ENCODE measurements at places on chromosomes 2 and 18.
A peak's percentile ranks its signal among the peaks of the same experiment; 100 is the strongest.

- DNase-seq = no peak
These were observed 615.0 kb downstream of the DPP10 start for GRCh38 chr2:115057473-115057872.

DNA sequence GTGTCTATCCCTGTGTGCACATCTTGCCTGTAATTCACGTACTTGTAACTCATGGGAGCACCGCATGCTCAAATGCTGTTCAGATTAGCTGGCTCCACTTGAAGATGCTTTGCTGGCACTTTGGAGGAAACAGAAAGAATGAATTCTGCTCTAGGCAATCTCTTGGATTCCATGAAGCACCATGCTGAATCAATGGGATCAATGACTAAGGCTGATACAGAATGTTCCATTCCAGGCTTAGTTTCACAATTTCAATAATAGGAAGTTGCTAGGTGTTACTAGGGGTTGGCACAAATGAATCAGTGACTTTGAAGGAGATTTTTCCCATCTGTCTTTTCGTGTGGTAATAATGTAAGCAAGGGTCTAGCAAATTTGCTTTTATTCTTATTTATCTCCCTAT lies 328.8 kb downstream of the OSR1 start:
- DNase-seq = no peak

GRCh38 chr18:3213300-3214059 lies 6.3 kb downstream of the MYOM1 start:
- DNase-seq = no peak

- no peak for DNase-seq
These were observed 23.8 kb upstream of the IL1R2 start for GRCh38 chr2:101967826-101968513.

DNA sequence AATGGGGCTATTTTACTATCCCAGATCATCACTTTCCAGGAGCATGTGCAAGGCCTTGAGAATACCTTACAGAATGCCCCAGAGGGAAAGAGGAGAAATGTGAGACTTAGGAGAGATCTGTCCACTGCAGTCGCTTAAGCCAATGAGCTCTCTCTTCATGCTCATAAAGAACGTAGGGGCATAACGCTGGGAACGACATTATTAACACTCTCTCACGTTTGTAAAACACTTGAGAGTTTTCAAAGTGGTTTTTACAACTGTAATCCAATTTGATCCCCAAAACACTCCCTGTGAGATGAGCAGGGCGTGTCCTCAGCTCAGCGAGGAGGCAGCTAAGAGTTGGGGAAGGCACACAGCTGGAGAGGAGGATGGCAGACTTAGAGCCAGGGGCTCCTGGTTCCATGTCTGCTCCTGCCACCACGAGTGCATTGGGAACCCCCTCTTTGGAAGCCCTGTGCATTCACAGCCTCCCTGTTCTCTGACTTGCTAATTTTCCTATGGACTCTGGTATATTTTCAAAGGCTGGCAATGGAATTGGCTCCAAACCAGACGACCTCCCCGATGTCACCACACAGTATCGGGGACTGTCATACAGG lies 97.4 kb downstream of the PLB1 start:
- no peak for DNase-seq

DNA sequence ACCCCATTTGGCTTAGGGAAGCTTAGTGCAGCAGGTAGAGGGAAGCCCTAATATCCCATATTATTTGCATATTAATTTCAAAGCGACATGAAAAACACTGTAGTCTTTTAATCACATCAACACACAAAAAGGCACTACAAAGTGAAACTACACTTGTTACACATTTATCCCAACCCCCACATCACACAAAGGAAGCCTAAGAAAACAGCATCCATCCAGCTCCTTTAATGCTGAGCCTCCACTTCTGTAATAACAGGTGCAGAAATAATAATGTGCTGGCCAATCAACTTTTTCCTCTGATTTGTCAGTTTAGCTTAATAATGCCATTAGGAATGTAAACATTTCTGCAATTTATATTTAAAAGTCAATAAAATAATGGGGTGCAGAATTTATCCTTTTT lies 274.0 kb downstream of the TCF4 start:
- DNase-seq = no peak

DNA sequence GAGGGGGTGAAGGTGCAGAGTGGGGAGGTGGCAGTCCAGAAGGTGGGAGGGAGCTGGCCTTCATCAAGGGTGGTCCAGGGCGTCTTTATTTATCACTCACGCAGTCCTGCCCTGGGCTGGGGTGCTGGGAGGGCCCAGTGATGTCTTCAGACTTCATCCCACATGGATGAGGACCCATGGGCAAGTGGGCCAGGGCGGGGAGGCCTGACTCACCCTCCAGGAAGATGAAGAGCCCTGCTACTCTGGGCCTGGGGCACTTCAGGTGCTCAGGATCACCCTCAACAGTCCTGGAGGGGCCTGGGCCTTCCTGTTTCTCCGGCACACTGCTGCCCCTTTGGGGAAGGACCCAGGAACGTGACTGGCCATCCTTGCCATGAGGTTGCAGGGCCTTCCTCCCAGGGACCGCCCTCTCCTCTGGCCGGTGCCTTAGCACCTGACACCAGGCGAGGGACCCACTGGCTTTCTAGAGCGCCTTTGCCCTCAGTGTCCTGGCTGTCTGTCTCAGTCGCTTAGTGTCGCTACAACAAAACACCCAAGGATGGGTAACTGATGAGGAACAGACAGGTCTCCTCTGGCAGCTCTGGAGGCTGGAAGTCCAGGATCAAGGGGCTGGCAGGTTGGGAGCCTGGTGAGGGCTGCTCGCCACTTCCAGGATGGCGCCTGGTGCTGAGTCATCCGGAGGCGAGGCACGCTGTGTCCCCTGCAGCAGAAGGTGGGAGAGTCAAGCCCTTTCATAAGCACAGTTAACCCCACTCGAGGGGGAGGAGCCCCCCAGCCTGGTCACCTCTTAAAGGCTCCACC lies 57.8 kb upstream of the HS6ST1 start:
- DNase-seq = no peak

DNA sequence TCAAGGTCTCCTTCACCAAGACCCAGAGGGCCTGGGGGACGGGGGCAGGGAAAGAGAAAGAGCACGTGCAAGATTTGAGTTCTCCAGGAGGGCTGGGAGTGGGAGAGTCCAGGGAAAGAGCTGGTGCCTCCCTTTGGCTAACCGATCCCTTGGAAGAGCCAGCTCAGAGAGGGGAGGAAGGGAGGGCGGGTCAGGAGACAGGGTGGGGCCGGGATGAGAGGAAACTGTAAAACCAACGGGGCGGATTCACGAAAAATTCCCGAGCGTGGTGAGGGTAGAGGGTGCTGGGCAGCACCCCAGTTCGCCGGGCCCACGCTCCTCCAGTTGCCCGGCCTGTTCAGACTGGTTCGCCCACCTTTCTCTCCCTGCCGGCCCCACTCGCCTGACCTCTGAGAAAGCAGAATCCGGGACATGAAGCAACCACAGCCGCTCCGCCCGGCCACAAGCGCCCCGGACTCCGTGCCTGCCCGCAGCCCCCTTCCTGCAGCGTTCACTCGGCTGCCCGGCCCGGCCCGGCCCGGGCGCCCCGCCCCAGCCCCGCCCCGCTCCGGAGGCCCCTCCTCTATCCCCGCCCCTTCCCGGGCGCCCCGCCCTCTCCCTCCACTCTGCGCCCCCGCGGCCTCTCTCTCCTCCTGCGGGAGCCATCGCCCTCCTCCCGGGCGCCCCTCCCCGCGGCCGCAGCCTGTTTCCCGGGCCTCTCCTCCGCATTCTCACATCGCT lies 230.9 kb upstream of the SMAD2 start:
- peak; percentile 75 for DNase-seq

DNA sequence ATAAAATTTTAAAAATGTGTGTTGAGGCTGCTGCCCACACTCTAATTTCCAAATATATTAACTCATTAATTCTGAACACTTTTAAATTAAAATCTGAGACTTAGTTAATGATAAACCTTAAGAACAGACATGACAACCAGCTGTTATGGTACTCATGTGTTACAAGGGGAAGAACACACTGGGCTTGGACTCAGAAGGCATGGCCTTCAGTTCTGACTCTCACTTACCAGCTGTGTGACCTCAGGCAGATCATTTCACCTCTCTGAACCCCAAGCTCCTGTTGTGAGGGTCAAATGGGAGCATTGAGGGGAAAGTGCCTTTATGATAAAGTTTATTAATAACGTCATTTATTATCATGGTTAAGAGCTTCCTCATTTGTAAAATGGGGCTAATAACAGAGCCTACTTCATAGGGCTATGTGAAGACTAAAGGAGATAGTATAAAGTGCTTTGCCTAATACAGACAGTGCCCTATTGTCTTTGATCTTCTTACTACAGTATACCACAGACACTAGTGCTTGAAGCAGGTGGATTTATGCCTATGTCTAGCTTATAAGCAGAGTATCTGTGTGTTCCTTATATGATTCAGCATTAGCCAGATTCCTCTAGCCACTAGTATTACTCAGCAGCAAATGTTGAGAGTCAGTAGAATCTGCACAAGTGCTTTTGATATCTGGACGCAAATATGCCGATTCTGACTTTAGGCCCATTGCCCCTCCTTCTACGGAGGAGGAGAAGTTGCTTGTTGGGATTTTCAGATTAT lies 99.6 kb downstream of the SGPP2 start:
- no peak for DNase-seq

DNA sequence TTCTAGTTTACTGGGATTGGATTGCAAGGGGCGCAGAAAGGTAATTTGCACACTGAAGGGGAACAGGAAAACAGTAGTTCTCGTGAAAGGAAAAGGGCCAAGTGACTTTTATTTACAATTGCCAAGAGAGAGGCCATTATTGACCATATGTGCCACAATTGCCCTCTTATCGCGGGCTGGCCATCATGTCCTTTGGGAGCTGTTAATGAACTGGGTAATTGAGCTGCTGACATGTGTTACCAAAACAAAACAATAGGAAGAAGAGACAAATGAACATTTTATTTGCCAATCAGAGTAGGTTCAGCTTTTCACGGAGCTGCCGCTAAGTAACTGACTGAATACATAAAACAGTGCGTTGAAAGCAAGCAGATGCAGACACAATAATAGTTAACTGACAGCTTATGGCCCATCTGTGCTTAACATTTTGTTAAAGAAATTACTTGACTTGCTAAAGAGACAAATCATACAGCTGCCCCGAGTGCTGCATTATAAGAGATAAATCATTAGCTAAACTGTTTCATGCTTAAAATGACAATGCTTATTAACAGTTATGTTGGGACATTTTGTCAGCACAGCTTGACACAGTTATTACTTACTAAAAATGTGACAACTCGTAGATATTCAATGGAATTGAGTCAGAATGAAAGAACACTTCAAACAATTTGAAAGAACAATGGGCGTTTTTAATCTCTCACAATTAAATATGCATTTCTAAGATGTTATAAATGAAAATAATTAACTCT lies 57.5 kb downstream of the PAX3 start:
- DNase-seq = no peak

- no peak for DNase-seq
These were observed 414.7 kb upstream of the PIK3C3 start for GRCh38 chr18:41540237-41540871.

GRCh38 chr2:28209261-28209691 lies 183.4 kb upstream of the FOSL2 start:
- DNase-seq = no peak

DNA sequence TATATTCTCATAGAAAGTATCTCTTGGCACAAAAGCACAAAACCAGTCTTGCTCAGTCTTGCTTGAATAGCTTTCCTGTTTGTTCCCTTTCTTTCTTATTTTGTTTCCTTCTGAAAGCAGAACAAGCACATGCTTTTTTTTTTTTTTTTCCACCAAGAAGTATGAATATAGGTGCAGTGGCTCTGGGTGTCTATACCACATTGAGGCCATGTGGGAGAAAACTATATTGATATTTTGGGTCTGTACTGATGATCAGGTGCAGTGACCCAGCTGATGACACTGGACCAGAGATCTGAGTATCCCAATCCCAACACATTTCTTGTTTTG lies 28.7 kb downstream of the GEMIN6 start:
- DNase-seq = no peak

- no peak for DNase-seq
These were observed 9.6 kb downstream of the CROCC2 start for GRCh38 chr2:240915526-240916341.

DNA sequence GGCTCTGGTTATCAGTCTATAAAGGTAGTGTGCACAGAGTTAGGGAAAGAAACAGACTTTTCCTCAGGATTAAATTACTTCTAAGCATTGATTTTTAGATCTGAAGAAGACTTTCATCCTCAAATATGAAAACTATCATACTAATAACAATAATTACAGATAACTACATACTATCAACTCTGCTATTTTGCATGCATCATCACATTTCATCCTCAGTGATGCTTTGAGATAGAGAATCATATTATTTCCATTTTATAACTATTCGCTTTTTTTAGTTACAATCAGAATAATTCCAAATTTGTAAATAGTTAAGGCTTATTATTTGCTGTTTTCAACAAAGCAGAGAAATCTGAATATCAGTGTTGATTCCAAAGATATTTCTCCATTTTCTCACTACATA lies 239.2 kb downstream of the MEIS1 start:
- DNase-seq = no peak

GRCh38 chr2:216149741-216150140 lies 40.6 kb downstream of the XRCC5 start:
- DNase-seq = no peak

GRCh38 chr2:147543056-147543455 lies 301.8 kb upstream of the ACVR2A start:
- no peak for DNase-seq

DNA sequence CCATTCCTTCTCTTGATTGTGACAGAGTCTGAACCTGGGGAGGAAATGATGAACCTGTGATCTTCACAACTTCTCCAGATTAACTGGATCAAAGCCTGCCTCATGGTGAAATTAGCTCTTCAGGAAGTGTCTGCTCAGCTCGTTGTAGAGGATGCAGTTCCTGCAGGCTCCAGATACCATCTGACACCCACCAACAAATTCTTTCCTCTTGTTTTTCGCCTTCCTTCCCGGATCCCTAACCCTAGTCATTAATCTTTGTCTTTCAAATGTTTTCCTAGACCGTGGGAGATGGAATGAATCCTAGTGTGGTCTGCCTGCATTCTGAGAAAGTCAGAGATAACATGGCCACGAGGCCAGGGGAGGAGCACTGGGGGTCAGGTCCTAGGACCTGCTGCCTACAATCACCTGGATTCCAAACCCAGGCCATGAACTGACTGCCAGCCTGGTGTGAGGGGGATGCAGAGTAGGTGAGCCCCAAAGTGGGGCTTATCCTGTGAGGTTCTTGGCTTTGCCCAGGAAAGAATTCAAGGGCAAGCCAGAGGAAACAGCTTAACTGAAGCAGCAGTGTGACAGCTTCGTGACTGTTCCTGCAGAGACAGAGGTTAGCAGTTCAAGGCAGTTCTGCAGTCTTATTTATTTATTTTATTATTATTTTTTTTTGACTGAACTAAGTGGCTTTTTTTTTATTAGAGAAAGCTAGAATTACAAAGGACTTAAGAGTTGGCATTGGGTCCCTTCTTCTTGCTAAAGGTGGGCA lies 67.8 kb downstream of the DIPK1C start:
- DNase-seq = no peak

DNA sequence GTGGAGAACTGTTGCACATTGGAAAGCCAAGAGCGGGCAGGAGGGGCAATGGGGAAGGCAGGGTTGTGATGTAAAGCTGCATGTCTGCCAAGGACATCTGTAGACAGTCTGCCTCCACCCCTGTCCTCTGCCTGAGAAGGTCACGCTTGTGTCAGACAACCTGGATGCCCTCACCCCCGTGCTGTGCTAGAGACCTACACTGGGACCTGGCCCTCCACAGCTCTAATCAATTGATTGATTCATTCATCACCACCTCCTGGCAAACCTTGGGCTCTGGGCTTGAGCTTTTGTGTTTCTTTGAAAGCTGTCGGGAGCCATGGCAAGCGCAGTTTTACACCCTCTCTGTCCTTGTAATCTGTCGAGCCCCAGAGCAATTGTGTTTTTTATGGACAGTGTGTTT lies 41.1 kb downstream of the MARCO start:
- no peak for DNase-seq

- no peak for DNase-seq
These were observed 20.1 kb downstream of the SFT2D3 start for GRCh38 chr2:127721311-127721977.
